ENCODE measurements at places on chromosomes 1 and 21. TPM values are rescaled to one million over a fixed set of nuclear protein-coding genes. Genes with fewer than 3 reads are reported as not detected.

SMYD2 gene
- 2.3 TPM for total RNA-seq

MX2 gene
- 9.2 TPM for total RNA-seq

PLEKHA6 gene
- total RNA-seq = 4.3 TPM

TSPAN1 gene
- not detected for total RNA-seq

GJB3 gene
- total RNA-seq = 0.31 TPM

DNA sequence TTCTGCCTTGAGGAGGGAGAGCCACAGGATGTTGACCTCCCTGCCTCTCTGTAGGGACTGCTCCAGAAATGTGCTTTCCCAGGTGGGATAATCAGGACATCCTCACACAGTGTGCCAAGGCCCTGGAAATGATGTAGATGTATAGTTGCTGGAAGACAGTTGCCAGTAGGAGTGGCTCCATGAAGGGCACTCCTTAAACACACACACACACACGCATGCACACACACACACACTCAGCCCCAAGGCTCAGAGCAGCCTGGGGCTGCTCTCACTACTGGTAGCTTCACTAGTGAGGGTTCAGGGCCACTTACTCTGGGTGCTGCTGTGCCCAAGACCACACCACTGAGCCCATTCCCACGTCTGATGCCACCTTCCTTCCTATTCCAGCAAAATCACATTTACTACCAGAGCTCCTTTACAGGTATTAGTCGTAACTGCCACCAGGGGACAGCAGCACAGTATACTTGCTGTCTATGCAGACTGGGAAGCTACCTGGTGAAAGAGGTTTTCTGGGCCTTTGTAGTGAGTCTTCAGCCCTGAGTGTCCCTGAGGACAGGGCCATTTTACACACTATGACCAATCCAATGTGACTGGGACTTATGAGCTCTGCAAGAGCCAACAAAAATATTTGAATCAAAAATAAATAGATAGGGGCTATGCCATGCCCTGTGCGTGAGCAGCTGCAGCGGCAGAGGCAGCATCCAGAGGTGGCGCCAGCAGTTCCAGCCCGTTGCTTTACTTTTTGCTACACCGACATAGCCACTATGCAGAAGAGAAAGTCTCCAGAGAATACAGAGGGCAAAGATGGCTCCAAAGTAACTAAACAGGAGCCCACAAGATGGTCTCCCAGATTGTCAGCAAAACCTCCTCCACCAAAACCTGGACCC is 15.0 kb downstream of the CRNN start:
- no peak overlapping the region for H3K27ac ChIP-seq
- peak; percentile 88 for DNase-seq
- H3K36me3 ChIP-seq = no peaks in the 10 kb centered on the region
- no peak overlapping the region for H3K4me3 ChIP-seq

- H3K27me3 ChIP-seq = no peaks in the 10 kb centered on the region
- peak; percentile 26 for DNase-seq
- no peak within 1 kb of the TSS for H3K4me3 ChIP-seq
- H3K4me1 ChIP-seq = no peaks in the 10 kb centered on the region
- H3K27ac ChIP-seq = no peak within 1 kb of the TSS
These were observed at the start of gene APCS for GRCh38 chr1:159587461-159587951. Gene APCS (plus strand): TSS chr1:159587826. CDS start chr1:159587922, 96 bp downstream.

GRCh38 chr1:155126556-155127104 is 1.0 kb upstream of the EFNA1 start:
- H3K27me3 ChIP-seq = peaks cover 88% of the 10 kb centered on the region
- peak overlapping the region; percentile 72 for H3K4me3 ChIP-seq
- peaks cover 53% of the 10 kb centered on the region for H3K4me1 ChIP-seq
- peak; percentile 83 for DNase-seq
- H3K27ac ChIP-seq = no peak overlapping the region
- H3K36me3 ChIP-seq = no peaks in the 10 kb centered on the region

DNA sequence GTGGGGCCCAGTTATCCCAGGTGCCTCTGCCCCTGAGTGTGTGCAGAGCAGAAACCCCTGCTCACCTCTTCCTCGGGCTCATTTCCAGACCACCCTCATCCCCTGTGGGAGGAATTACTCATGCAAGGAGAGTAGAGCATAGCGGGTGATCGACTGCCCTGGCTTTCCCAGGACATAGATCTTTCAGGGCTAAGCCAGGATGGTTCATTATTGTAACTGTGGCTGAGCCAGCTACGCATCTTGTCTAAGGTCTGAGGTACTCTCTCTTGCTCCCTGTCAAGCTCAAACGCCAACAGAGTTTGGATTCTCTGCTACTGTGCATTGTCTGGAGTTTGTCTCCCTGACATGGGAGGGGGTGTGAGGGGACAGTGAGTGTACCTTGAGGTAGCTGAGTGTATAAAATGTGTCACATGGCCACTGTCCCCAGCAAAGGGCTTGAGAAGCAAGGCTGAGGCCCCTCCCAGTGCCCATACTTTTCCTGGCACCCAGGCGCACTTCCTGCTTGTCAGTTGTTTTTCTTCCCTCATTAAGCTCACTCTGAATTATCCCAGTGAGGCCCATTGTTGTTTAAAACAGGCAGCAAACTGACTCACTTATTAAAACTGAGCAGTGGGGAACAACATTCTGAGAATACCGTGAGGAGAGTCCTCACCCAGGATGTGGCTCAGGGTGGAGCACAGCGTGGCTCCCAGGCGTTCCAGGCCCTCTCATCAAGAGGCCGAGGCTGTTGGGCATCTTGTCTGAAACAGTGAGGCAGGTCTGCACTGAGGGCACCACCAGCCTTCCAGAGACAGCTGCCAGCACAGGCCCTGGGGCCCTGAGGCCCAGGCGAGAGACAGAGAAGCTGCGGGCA is 92.9 kb downstream of the LAMC2 start:
- no peak for DNase-seq
- H3K4me1 ChIP-seq = peaks cover 18% of the 10 kb centered on the region
- no peaks in the 10 kb centered on the region for H3K36me3 ChIP-seq
- H3K4me3 ChIP-seq = no peak overlapping the region

DNA sequence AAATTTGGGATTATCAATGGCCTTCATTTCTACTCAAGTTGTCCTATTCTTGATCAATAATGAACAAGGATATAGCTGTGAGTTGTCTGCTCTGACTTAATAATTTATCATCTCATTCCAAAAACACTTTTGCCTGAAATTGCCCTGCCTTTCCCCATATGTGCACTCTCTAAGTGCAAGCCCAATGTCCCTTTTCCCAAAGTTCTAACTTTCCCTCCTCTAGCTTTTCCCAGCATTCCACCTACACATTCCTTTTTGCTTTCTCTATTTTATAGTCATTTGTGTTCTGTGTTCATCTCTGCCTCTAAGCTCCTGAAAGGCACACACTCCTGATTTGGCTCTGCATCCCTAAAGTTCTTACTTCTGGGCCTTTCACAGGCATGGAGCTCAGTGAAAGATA is 34.7 kb downstream of the SUSD4 start:
- H3K4me1 ChIP-seq = no peaks in the 10 kb centered on the region
- no peaks in the 10 kb centered on the region for H3K27me3 ChIP-seq
- H3K36me3 ChIP-seq = no peaks in the 10 kb centered on the region
- DNase-seq = no peak

GRCh38 chr1:95246511-95246910 is 12.5 kb downstream of the RWDD3 start:
- H3K27me3 ChIP-seq = no peaks in the 10 kb centered on the region
- DNase-seq = peak; percentile 11
- no peak overlapping the region for H3K4me3 ChIP-seq

GRCh38 chr21:45820171-45821091 is 161.1 kb upstream of the COL6A1 start:
- H3K4me3 ChIP-seq = no peak overlapping the region
- no peaks in the 10 kb centered on the region for H3K27me3 ChIP-seq
- peak; percentile 96 for DNase-seq
- no peak overlapping the region for H3K27ac ChIP-seq

DNA sequence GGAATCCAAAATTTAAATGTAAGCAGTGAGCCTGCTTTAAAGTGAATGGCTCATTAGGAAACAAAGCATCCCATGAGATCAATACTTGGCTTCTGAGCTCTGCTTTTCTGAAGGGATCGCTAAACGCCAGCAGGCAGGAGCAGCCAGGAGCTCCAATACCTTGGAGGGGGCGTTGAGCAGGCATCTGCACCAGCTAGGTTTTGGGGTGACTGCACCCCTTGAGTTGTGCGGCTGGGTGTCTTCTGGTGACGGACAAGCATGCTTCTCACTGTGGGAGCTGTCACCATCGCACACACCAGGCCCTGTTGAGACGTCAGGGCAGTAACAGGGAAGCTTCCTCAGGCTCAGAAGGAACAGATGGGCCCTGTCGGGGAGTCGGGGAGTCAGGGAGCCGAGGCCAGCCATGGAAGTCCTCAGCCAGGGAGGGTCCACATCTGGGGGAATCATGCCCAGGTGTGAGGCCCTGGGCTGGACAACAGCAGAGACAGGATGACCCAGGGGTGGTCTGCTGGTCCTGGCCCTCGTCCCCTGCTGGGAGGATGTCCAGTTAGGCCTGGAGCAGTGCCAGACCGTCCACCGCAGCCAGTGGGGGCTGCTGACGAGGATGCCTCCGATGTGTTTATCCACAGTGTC is 57.9 kb upstream of the ADARB1 start:
- H3K4me1 ChIP-seq = peaks cover 13% of the 10 kb centered on the region
- no peak for DNase-seq
- H3K36me3 ChIP-seq = no peaks in the 10 kb centered on the region
- no peak overlapping the region for H3K27ac ChIP-seq
- peaks cover 21% of the 10 kb centered on the region for H3K27me3 ChIP-seq

GRCh38 chr1:240508201-240508600 is 103.8 kb downstream of the GREM2 start:
- no peaks in the 10 kb centered on the region for H3K4me1 ChIP-seq
- H3K36me3 ChIP-seq = no peaks in the 10 kb centered on the region
- no peaks in the 10 kb centered on the region for H3K27me3 ChIP-seq
- DNase-seq = no peak

DNA sequence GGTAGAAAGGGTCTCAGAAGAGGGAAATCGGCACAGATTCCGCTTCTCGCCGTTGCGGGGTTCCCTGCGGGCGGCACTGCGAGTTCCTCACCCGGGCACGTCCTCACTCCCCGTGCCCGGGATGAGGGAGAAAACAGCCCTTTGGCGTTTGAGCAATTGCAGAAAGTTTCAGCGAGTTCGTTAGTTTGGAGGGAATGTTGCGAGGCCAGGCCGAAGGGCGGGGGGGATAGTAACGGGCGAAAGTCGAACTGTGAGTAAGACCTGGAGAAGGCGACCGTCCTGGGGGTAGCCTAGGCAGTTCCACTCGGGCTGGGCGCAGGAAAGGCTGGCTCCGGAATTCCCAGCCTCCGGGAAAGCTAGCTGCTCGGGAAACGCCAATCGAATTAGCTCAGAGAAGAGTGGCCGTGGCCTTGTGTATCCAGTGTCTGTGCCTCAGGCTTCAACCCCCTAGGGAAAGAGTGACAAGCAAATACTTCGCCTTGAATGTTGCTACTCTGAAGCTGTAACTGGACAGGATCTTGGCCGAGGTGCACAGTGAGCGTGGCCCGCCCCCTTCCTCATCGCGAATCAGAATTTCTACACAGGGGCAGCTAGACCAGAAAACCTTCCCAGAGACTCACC is 787 bp downstream of the PTGFR start:
- H3K27me3 ChIP-seq = peaks cover 57% of the 10 kb centered on the region
- no peaks in the 10 kb centered on the region for H3K36me3 ChIP-seq
- H3K4me1 ChIP-seq = peaks cover 8% of the 10 kb centered on the region
- no peak overlapping the region for H3K27ac ChIP-seq
- H3K4me3 ChIP-seq = peak overlapping the region; percentile 83

Data from GM23338 (cell line).